ENCODE measurements at places on chromosomes 1 and 21. TPM values are rescaled to one million over a fixed set of nuclear protein-coding genes. Genes with fewer than 3 reads are reported as not detected.

GRCh38 chr1:10338047-10338446, 60.8 kb upstream of the PGD start:
- DNase-seq = no peak
- H3K4me1 ChIP-seq = no peaks in the 10 kb centered on the region
- no peaks in the 10 kb centered on the region for H3K27me3 ChIP-seq
- no peak overlapping the region for H3K27ac ChIP-seq
- H3K36me3 ChIP-seq = peaks cover 66% of the 10 kb centered on the region

DNA sequence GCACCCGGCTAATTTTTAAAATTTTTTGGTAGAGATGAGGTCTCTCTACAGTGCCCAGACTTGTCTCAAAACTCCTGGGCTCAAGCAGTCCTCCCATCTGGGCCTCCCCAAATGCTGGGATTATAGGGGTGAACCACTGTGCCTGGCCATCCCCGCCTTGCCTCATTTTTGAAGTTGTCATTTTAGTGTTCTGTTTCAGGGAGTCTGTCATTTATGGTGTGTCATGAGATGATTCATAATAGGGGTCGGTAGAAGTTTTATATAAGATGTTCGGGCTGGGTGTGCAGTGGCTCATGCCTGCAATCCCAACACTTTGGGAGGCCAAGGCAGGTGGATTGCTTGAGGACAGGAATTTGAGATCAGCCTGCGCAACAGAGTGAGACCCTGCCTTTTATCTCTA, 8.5 kb downstream of the PRCC start:
- H3K36me3 ChIP-seq = no peaks in the 10 kb centered on the region
- no peak overlapping the region for H3K27ac ChIP-seq
- no peak overlapping the region for H3K4me3 ChIP-seq
- no peaks in the 10 kb centered on the region for H3K27me3 ChIP-seq
- DNase-seq = no peak
- H3K4me1 ChIP-seq = peaks cover 15% of the 10 kb centered on the region

GRCh38 chr1:89064632-89065031, 376 bp downstream of the GBP1 start:
- no peaks in the 10 kb centered on the region for H3K27me3 ChIP-seq
- no peak for DNase-seq
- no peaks in the 10 kb centered on the region for H3K4me1 ChIP-seq
- H3K4me3 ChIP-seq = peak overlapping the region; percentile 18

- DNase-seq = no peak
- H3K4me3 ChIP-seq = no peak overlapping the region
- no peaks in the 10 kb centered on the region for H3K4me1 ChIP-seq
Observed at GRCh38 chr21:15468368-15468767, 261.4 kb upstream of the USP25 start.

- no peaks in the 10 kb centered on the region for H3K36me3 ChIP-seq
- H3K4me1 ChIP-seq = no peaks in the 10 kb centered on the region
- no peak overlapping the region for H3K27ac ChIP-seq
- H3K4me3 ChIP-seq = no peak overlapping the region
- no peak for DNase-seq
Observed at GRCh38 chr1:193377472-193377871, 191.1 kb upstream of the B3GALT2 start.

- no peak overlapping the region for H3K4me3 ChIP-seq
- no peak for DNase-seq
- no peaks in the 10 kb centered on the region for H3K27me3 ChIP-seq
- no peak overlapping the region for H3K27ac ChIP-seq
Observed at GRCh38 chr1:60402816-60403215, 329.2 kb upstream of the C1orf87 start.

The CRYAA gene
- total RNA-seq = not detected

- peaks cover 23% of the 10 kb centered on the region for H3K4me1 ChIP-seq
- no peak overlapping the region for H3K4me3 ChIP-seq
- H3K27ac ChIP-seq = no peak overlapping the region
- no peaks in the 10 kb centered on the region for H3K27me3 ChIP-seq
- no peaks in the 10 kb centered on the region for H3K36me3 ChIP-seq
Observed at GRCh38 chr1:111656086-111657017, 36.8 kb downstream of the RAP1A start.

GRCh38 chr1:97061604-97062003, 340.0 kb downstream of the PTBP2 start:
- H3K36me3 ChIP-seq = no peaks in the 10 kb centered on the region
- no peak for DNase-seq
- H3K4me3 ChIP-seq = no peak overlapping the region

The CFH gene
- total RNA-seq = 4.0 TPM

The PACC1 gene
- 3.2 TPM for total RNA-seq
